ENCODE measurements at places on chromosomes 2 and 18.

- no peak for DNase-seq
Observed at GRCh38 chr18:66867653-66868052, 263.8 kb upstream of the CDH19 start.

- DNase-seq, result peak; percentile 32
Observed at GRCh38 chr2:25341011-25341727, 556 bp downstream of the DNMT3A start.

- DNase-seq, result no peak
Observed at GRCh38 chr2:151306621-151307020, 17.2 kb upstream of the NMI start.

DNA sequence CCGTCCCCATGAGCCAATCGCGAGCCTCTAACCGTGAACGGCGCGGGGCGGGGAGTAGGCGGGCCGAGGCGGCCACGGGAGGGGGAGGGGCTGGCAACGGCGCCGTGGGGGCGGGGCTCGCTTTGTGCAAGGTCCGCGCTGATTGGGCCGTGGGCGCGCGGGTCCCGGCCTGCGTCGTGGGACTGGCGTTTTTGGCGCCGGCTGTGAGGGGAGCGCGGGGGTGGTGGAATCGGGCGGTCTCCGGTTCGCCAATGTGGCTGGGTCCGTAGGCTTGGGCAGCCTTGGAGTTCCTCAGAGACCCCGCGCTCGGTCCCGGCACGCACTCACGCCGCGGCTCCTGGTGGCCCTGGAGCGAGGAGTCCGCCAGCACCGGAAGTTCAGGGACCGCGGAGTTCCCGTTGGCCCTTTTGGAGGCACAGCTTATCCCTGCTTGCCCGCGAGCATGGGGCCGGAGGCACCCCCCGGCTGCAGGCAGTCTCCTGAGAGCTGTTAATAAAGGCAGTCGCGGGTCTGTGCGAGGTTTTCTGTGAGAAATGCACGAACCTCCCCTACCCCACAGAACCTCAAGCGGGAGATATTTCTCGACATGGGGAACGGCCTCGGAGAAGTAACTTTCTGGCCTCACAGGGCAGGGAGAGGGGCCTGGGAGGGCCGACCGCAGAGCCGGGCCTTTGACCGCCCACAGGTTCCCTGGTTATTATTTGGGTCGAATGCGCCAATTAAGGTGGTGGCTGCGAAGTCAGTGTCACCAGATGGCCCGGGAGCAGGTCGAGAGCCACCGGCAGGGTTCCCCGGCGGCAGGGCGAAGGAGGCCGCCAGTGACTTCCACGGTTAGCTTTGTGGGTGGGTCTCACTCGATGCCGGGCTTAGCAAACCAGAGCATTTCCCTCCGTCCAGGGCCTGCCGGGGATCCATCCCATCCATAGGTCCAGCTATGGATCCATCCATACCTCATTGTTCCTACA, 574 bp upstream of the NCL start:
- peak; percentile 98 for DNase-seq

GRCh38 chr18:9826685-9827084, 59.1 kb upstream of the TXNDC2 start:
- DNase-seq, result no peak

DNA sequence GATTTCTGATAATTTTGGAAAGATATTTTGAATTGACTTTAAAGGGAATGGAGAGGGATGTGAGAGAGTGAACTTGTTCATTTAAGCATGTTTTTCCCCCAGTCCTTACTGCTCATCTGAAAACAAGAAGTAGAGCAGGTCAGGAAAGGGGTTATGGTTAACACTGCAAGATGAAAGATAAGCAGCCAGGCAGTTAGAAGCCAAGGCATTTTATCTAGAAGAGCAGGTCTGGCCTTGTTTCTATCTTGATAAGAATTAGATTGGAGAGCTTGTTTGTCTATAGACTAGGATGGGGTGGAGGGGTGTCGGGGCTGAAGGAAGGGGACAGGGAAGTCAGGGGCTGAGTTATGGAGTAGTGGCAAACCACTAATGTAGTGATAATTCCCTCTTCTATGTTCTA, 171.6 kb downstream of the IKZF2 start:
- DNase-seq, result no peak

GRCh38 chr18:74194691-74195090, 46.4 kb downstream of the TIMM21 start:
- DNase-seq, result no peak

GRCh38 chr2:18309188-18309587, 251.3 kb downstream of the RDH14 start:
- no peak for DNase-seq

DNA sequence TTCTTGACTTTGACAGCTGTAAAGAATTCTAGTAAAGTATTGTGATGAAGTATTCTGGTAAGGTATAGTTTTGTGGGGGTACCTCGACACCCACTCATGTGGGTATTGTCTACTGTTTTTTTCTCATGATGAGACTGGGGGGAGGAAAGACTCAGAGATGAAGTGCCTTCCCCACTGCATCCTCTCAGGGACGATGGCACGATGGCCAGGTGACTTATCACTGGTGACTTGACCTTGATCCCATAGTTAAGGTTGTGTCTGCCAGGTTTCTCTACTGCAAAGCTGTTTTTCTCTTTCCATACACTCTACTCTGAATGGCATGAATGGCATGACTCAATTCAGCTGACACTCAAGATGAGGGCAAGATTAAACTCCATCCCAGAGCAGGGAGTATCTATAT, 936 bp upstream of the CCDC68 start:
- no peak for DNase-seq

- no peak for DNase-seq
Observed at GRCh38 chr2:217947383-217948350, 55.1 kb downstream of the TNS1 start.

DNA sequence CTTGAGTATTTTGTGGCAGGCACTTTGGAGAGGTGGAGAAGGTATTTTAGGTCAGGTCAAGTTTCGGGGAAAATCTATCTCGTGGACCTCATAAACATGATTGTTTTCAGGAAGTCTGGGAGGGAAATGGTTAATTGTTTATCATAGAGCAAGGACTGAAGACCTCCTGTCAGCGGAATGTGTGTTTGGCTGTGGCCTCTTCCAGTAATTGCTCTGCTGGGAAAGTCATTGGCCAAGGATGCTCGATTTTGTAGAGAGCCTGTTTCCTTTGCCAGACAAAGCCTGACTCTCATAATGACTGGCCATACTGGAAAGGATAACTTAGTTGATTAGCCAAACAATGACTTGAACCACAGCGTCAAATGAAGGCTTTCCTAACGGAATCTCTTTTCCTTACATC, 30.0 kb downstream of the IL1R2 start:
- no peak for DNase-seq

GRCh38 chr18:35477497-35477896, 20.3 kb downstream of the INO80C start:
- no peak for DNase-seq

DNA sequence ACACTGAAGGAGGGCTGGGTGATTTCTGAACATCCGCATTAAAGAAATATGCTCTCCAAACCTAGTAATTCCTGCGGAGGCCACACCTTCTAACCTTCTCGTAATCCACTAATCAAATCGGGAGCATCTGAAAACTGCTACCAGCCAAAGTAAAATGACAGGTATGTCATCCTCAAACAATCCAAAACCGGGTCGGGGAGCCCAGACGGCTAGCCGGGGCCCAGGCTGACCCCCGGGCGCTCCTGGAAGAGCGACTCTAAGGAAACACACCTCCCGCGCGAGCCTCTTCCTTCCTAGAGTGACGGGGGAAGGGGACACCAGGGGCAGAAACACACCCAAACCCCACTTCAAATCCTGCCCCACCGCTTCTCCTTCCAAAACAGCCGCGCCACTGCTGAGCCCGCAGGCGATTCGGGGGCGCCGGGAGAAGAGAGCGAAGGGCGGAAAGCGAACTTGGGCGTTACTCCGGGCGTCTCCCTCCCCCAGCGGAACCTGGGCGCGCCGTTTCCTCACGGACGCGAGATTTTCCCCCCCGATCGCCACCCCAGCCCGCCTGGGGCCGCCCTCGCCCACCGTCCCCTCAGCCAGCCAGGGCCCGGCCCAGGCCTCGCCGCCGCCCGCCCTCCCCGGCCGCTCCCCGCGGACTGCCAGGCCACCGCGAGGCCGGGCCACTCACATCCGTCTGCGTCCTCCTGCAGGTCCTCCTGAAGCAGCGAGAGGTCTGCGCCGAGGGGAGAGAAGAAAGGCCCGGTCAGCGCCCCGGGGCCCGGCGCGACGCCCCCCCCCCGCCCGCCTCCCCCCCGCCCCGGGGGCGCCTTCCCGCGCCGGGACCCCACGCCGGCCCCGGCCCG, 584 bp downstream of the PPP4R1 start:
- peak; percentile 43 for DNase-seq

DNA sequence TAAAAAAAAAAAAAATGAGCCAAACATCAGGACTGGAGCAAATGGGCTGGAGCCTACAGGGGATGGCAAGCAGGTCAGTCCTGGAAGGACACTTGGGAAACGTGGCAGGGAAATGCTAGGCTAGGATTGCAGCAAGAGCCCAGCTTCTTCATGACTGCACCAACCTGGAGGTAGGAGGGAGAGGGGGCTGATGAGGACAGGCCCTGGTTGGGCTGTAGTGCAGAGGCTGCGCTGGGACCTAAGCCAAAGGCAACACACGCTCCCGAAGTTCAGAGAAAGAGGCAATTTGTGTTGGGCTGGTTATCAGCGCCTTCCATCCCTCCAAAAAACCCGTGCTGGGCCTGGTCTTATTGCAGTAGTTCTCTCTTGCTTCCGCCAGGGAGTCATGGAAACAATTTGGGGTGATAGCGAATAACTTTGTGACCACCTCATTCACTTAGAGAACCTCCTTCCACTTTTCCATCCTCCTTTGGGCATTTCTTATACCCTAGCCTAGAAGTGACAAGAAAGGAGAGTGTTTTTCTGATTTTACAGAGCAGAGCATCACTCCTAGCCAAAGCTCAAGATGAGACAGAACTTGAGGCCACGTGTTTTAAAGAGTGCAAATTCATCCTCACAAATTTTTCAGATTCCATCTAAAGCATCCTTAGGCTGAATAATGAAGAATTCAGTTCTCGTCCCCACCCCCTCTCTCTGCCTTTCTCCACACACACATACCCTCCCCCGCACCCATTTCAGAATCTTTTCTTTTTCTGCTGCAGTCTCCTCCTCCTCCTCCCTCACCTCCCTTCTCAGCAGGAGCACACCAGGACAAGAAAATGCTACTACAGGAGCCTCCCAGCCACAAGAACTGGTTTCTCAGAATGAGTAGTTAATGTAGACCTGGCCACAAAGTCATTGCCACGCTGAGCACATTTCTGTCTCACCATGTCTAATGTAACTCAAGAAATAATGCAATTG, 82.5 kb upstream of the STPG4 start:
- no peak for DNase-seq

GRCh38 chr2:168495524-168495923, 39.5 kb downstream of the CERS6 start:
- DNase-seq, result no peak

- DNase-seq, result no peak
Observed at GRCh38 chr2:30272761-30273573, 41.6 kb downstream of the LBH start.

- DNase-seq, result no peak
Observed at GRCh38 chr2:201798252-201798913, 8.0 kb upstream of the CDK15 start.

DNA sequence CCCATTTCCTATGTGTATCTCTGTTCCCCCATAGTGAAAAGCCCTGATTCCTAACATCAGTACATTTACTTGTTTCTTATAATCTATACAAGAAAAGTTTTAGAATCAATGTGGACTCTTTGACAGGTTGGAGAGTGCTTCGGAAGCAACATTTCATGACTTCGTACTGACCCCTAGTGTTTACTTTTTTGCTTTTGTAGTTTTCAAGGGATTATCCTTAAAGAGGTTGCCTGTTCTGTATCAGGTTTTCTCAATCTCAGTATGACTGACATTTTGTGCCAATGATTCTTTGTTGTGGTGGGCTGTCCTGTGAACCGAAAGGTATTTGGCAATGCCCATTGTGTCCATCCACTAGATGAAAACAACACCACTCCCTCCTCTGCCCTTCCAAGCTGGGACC, 43.3 kb upstream of the SERPINB2 start:
- DNase-seq, result no peak

GRCh38 chr2:224038049-224038829, 847 bp downstream of the SERPINE2 start:
- no peak for DNase-seq

DNA sequence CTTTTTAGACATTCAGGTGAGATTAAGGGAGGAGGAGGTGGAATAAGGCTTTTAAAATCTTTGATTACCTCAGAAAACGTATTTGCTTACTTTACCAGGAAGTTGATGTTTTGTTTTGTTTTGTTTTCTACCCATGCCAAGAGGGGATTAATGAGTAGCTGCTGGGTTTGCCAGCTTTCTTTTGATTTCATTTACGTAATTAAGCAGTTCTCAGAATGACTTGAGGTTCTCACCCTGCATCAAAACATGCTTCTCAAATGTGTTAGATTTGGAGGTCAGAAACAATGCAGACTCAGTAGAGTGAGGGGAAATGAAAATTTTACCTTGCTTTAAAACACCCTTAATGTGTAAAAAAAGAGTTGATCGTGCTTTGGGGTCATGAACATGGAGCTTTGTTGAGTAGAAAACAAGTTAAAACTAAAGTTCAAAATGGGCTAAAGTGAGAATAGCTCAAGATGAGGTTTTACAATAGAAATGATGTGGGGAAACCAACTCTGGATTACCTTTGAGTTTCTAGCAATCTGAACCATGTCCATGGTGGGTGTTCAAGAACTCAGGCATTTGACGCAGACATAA, 217.1 kb upstream of the EPAS1 start:
- DNase-seq, result no peak

- peak; percentile 43 for DNase-seq
Observed at GRCh38 chr2:28613633-28614501, 118.0 kb downstream of the PLB1 start.

DNA sequence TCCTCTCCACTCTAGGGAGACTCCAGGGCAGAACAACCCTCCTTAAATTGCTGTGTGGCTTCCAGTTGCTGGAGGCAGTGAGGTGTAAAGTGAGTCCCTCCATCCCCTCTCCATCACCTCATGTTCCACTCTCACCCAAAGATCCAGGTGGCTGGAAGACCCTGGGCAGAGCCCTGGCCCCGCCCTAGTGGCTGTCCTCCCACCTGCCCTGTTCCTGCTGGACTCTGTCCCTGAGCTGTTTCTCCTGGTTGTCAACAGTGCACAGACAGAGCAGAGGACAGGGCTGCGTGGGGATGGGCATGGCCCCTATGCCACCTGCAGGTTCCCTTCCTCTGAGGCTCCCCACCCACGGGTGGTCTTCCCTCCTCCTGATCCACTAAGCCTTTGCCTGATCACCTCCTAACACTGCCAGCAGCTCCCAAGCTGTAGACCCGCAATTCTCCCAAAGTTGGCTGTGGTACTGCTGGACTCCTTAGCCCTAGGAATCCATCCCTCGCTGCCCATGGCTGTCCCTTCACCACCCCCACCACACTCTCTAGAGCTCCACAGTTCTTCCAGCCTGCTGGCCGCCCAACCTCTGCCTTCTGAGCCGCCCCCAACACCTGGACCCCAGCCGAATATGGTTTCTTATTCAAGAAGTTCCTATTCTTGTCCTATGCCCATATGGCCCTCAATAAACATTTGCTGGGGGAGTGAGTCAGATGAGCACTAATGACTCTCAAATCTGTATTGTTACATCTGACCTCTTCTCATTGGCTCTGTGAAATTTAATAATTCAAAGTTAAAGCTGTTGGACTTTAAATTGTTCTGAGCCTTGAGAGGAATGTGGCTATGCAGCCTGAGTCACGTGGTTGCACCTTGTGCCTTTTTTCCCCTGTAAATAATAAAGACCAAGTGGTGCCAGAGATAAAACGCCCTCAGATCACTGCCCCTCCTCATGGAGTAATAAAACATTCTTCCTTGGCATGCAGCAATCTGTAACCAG, 260.0 kb upstream of the HS6ST1 start:
- DNase-seq, result no peak

Data from CD4-positive, alpha-beta T cell treated with Interleukin-1 beta for 1 hour (primary cell).